ENCODE measurements at places on chromosomes 2 and 18. TPM values are rescaled to one million over a fixed set of nuclear protein-coding genes. Genes with fewer than 3 reads are reported as not detected.
A peak's percentile ranks its signal among the peaks of the same experiment; 100 is the strongest.

GRCh38 chr2:56590611-56591010 lies 406.8 kb downstream of the CCDC85A start:
- DNase-seq: no peak

Gene MEP1B
- total RNA-seq: not detected

GRCh38 chr2:174340400-174341292 lies 5.9 kb downstream of the SP9 start:
- DNase-seq: no peak

Gene REG1B
- total RNA-seq: not detected

DNA sequence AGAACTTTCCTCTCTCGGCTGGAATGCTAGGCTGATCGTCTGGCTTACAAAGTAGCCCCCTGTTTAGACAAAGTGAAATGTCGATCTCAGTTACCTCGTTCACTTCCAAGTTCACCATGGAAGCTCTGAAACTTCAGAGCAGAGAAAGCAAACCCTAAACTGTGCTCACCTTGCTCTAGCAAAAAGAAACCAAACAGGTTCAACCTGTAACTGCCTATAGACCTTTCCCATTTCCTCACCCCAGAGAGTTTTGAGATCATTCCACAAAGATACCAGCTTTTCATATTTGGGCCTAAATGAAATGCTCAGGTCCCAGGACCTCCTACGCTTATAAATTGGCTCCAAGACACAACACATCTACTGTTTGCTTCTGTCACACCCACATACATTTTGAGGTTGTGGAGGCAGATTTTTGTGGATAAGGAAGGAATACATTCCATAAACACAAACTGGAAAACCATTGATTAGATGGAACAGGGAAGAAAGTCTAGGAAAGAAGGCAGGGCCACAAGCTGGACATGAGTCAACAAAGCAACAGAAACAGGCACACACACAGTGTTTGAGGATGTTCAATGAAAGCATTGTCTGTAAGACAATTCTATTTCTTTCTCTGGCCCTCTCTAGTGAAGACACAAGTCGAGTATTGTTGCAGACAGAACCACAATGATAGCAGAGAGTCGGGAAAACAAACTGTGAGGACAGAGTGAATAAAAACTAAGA lies 52.8 kb upstream of the TGIF1 start:
- DNase-seq: peak; percentile 84

- DNase-seq: no peak
Observed at GRCh38 chr2:47607005-47607679, 175.8 kb upstream of the MSH6 start.

Gene HOXD12
- not detected for total RNA-seq

GRCh38 chr2:148521181-148521580 lies 123.4 kb upstream of the EPC2 start:
- DNase-seq: no peak

GRCh38 chr2:171411214-171411613 lies 22.6 kb downstream of the METTL8 start:
- DNase-seq: no peak

GRCh38 chr2:2827761-2828221 lies 496.7 kb upstream of the MYT1L start:
- no peak for DNase-seq

Gene UPP2
- not detected for total RNA-seq

DNA sequence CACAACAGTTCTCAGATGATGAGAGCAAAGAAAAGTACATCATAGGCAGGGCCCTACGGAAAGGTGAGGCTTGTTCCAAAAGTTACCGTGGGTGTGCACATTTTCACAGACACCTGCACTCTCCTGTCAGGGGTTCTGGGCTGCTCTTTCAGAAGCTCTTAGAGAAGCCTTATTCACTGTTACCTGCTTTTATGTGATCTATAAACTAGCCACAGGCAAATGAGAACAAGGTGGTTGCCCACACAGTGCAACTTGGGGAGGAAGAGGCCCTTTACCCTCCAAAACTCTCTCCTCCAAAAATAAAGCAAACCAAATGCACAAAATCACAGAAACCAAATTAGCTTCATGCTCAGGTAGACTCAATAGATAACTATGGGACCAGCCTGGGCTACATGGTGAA lies 11.1 kb upstream of the CUL3 start:
- DNase-seq: no peak

Gene SLC40A1
- total RNA-seq: 87.6 TPM

GRCh38 chr18:40607542-40608148 lies 1347.4 kb upstream of the PIK3C3 start:
- no peak for DNase-seq

- peak; percentile 79 for DNase-seq
Observed at GRCh38 chr2:74147727-74148456, at the start of gene BOLA3. BOLA3 (minus strand) TSS chr2:74147912; CDS start chr2:74147874, 38 bp downstream.

Gene TLX2
- total RNA-seq: not detected

Gene KCNE4
- not detected for total RNA-seq

GRCh38 chr2:1972948-1973347 lies 228.6 kb upstream of the PXDN start:
- no peak for DNase-seq

Gene ASB18
- not detected for total RNA-seq
